Ascending aorta (tissue), 2 donors: ENCODE measurements at places on chromosomes 6 and 20. TPM values are rescaled to one million over a fixed set of nuclear protein-coding genes. Genes with fewer than 3 reads are reported as not detected.

Gene RNF217
- 7.3 TPM for total RNA-seq

Gene MOG
- not detected for total RNA-seq

GRCh38 chr6:13729891-13730290 lies 18.3 kb upstream of the RANBP9 start:
- no peaks in the 10 kb centered on the region for H3K27me3 ChIP-seq
- no peaks in the 10 kb centered on the region for H3K36me3 ChIP-seq
- DNase-seq: no peak
- no peak overlapping the region for H3K27ac ChIP-seq
- no peaks in the 10 kb centered on the region for H3K4me1 ChIP-seq

DNA sequence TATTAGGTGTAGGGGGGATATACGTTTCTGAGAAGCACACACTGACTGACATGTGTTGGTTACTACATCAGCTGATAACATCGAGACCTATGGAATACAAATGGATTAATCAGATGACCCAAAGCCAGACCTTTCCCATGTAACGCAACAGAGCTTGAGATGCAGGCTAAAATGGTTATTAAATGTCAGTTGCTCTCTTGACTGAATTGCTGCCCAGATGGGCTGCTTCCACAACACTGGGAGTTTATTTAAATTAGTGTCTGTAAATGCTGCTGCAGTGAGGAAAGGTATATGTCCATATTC lies 298.8 kb downstream of the PHACTR1 start:
- H3K4me1 ChIP-seq: peaks cover 11% of the 10 kb centered on the region
- H3K27ac ChIP-seq: peak overlapping the region; percentile 74
- H3K27me3 ChIP-seq: no peaks in the 10 kb centered on the region

DNA sequence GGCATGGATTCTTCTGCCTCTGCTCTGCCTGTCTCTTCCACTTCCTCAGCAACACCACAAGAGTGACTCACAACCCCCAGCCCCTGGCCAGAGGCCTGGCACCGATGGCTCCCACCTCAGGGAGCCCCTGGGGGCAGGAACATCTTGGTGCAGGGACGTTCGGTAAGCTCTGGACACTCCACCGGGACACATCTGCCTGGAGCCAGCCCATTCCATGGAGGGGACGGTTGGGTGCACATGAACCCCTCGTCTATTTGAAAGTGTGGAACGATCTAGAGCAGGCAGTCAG lies 246.5 kb downstream of the ERMARD start:
- DNase-seq: no peak
- no peak overlapping the region for H3K4me3 ChIP-seq
- H3K27me3 ChIP-seq: no peaks in the 10 kb centered on the region
- H3K36me3 ChIP-seq: no peaks in the 10 kb centered on the region

- H3K27ac ChIP-seq: peak overlapping the region; percentile 72
- H3K36me3 ChIP-seq: peaks cover 1% of the 10 kb centered on the region
- no peaks in the 10 kb centered on the region for H3K27me3 ChIP-seq
- DNase-seq: peak; percentile 41
- H3K4me3 ChIP-seq: peak overlapping the region; percentile 72
- H3K4me1 ChIP-seq: peaks cover 25% of the 10 kb centered on the region
Measured at GRCh38 chr6:29628419-29629281, 4.3 kb downstream of the GABBR1 start.

GRCh38 chr6:108175592-108176279 lies 9.9 kb downstream of the NR2E1 start:
- peaks cover 12% of the 10 kb centered on the region for H3K27me3 ChIP-seq
- DNase-seq: peak; percentile 59
- no peaks in the 10 kb centered on the region for H3K4me1 ChIP-seq
- no peaks in the 10 kb centered on the region for H3K36me3 ChIP-seq

GRCh38 chr6:160919723-160920440 lies 71.7 kb upstream of the MAP3K4 start:
- H3K36me3 ChIP-seq: no peaks in the 10 kb centered on the region
- no peak for DNase-seq
- peaks cover 3% of the 10 kb centered on the region for H3K4me1 ChIP-seq
- no peaks in the 10 kb centered on the region for H3K27me3 ChIP-seq
- no peak overlapping the region for H3K4me3 ChIP-seq
- no peak overlapping the region for H3K27ac ChIP-seq

DNA sequence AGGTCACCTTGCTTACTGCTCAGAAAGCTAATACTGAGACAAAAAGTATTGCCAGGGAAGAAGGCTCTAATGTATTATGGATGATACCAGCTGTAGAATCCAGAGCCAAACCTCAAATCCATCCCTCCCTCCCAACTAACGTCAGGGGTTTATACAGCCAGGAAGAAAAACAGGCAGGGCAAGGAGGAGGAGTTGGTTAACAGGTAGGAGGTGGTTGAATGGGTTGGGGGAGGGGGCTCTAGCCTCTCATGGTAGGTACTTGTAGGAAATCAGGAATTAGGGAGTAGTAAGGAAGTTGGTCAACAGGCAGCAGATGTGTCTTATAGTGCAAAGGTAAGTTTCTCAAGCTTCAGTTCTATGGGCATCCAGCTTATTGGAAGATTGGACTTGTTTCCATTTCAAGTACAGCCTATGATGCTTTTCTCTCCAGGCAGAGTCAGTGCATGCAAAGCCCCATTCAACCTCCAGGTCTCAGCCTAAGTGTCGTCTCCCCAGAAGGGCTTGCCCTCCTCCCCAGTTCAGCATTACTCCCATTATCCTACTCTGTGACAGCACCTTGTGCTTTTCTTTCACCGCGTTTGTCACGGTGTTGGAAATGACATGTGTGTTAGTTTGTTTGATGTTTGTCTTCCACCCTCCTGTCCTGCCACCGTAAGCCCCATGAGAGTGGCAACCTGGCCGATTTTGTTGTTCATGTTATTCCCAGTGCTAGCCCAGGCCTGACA lies 38.1 kb downstream of the PNLDC1 start:
- DNase-seq: no peak
- no peak overlapping the region for H3K4me3 ChIP-seq
- H3K36me3 ChIP-seq: no peaks in the 10 kb centered on the region
- peaks cover 3% of the 10 kb centered on the region for H3K4me1 ChIP-seq

DNA sequence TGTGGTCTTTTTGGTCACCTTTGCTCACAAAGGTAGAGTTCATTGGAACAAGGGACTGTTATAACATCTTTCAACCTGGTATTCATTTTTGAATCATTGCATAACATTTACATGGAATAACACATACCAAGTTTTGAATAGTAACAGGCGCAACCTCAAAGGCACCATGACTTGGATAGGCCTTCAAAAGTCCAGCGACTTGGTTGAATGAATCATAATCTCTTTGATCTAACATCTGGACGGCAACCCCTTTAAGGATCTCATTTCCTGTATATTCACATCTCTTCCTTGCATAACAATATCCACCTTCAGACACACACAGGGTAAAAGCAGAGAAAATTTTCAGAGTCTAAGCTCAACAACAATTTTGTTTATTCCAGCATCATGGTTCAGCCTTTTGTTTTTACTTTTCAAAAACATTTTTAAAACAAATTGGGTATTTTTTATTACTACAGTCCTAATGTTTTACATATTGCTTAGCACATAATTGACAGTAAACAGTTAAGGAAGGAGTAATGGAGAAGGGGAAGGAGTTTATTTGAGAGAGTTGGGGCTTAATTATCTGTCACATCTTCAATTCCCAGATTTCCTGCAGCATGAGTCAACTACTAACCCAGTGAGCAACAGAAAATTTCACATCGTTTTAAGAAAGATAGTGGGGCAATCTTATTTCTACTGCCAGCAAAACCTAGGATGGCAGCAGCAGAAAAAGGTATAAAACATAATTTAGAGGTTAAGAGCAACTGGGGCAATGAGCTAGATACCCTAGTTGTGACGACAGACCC lies 41.8 kb upstream of the F13A1 start:
- H3K27me3 ChIP-seq: no peaks in the 10 kb centered on the region
- no peak overlapping the region for H3K27ac ChIP-seq
- H3K4me1 ChIP-seq: no peaks in the 10 kb centered on the region
- no peak for DNase-seq
- no peak overlapping the region for H3K4me3 ChIP-seq
- H3K36me3 ChIP-seq: no peaks in the 10 kb centered on the region

DNA sequence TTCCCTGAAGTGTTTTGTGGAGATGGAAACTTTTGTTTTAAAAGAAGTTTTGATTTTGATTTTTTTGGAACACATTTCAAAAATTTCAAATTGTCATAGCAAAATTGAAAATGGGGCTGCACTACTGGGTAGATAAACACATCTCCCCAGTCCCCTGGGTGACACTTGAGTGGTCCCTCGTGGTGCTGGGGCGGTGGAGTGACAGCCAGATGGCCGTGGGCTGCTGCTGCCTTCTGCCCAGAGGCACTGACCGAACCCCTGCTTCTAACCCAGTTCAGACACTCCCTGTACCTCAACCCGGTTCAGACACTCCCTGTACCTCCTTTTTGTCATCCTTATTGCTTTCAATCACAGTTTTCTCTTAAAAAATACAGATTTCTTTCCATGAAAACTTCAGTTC lies 69.9 kb upstream of the SYNJ2 start:
- H3K27me3 ChIP-seq: no peaks in the 10 kb centered on the region
- H3K4me3 ChIP-seq: no peak overlapping the region
- no peak for DNase-seq
- H3K4me1 ChIP-seq: no peaks in the 10 kb centered on the region
